ENCODE measurements at places on chromosomes 7 and 10.
A peak's percentile ranks its signal among the peaks of the same experiment; 100 is the strongest.

DNA sequence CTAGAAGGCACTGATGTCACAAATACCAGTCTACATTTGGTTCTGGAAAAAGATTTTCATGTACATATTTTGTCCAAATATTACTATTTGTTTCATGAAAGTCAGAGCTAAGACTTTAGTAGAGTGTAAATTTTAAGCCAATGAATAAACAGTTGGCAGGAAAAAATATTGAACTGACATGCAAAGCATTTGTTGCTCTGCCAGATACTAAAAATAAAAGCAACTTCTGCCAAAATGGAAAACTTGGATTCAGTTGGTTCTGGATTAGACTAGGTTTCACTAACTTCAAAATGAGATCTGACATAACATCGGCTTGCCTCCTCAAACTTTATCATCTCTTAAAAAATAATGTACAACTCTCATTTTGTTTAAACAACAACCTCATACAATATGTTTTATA is 34.9 kb downstream of the FAM204A start:
- no peak for DNase-seq

DNA sequence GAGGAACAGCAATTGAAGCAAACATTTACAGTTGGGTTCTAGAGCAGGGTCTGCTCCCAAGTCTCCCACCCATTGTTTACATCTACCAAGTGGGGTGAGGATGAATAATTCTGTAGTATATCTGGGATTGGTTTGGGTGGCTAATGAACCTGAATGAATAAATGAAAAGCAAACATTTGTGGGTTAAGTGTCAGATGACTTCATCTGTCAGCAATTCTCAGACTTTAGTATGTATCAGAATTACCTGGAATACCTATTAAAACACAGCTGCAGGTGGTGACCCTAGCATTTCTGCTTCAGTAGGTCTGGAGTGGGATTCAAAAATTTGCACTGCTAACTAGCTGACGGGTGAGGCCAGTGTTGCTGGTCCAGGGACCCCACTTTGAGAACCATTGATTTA is 18.0 kb upstream of the NPVF start:
- DNase-seq, result no peak

DNA sequence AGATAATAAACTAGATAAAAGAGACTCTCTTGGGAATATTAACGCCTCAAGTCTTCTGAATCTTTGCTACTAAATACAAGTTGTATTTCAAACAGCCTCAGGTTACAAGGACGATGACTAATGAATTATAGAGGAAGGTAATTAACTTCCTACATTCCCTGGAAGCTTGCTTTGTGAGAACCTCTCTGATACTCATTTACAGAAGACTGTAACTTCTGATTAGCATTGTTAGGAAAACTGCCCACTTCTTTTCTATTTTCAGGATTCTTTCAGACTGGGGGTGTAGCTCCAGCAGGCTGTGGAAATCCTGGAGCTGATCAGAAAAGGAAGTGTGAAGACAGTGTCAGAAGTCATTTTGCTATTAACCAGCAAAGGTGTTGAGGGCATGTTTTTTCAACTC is 316.7 kb upstream of the NPSR1 start:
- no peak for DNase-seq

GRCh38 chr10:30736685-30737232 is 107.2 kb upstream of the LYZL2 start:
- DNase-seq, result peak; percentile 100

- DNase-seq, result peak; percentile 18
Observed at GRCh38 chr7:158595068-158595467, 7.4 kb upstream of the PTPRN2 start.

- DNase-seq, result peak; percentile 27
Observed at GRCh38 chr7:108372618-108373017, 83.6 kb downstream of the NRCAM start.

DNA sequence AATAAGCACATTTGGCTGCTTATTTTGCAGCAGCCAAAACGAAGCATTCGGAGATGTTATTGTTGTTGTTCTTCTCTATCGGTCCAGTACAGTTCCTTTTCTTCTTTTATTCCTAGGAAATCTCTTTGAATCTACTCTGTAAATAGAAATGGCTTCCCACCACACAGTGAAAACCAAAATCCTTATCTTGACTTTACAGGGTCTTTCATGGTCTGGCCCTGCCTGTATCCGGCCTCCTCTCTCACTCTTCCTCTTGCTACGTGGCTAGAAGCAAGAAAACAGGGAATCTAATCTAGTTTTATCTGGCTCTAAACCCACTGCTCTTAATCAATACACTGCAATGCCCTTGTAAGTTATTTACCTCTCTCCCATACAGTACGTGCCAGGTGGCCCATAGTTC is 926.0 kb upstream of the C7orf33 start:
- no peak for DNase-seq

- no peak for DNase-seq
Observed at GRCh38 chr7:34222316-34222715, 317.0 kb downstream of the BMPER start.

- no peak for DNase-seq
Observed at GRCh38 chr10:116710076-116710475, 32.3 kb downstream of the HSPA12A start.

- DNase-seq, result no peak
Observed at GRCh38 chr10:131318291-131318690, 6.8 kb upstream of the TCERG1L start.

DNA sequence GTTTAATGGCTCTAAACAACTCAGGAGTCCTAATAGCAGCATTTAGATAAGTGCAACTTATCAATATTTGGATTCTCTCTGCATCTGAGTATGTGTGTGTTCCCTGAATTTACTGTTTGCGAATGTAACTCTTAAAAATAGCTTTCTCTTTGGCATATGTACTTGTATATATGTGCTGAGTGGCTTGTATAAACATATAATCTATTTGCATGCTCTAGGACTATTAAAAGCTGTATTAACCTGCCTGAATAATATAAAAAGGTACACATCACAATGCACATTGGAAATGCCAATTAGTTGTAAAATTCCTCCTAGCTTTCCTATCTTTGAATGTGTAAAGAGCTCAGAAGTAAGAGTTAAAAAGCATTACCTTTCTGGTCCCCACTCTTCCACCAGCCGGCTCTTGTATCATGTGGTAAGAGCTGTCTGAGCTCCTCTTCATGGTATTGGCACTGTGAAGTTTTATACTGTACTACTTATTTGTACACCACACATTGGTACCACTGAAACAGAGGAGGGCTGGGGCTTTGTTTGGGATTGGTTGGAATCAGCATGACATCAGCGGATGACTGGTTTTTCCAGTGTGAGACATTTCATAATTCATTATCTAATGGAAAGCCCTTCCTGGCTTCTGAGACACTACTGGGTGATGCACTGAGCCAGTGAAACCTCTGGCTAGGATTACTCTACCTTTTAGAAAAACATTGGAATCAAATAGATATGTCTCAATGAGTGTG is at the start of gene INHBA:
Gene INHBA (minus strand): TSS at position 456 of the 737 bp plus-strand sequence. CDS start 2,716 bp downstream, outside the sequence.
- peak; percentile 80 for DNase-seq

- no peak for DNase-seq
Observed at GRCh38 chr7:55526329-55526728, 46.0 kb downstream of the VOPP1 start.

GRCh38 chr10:25933653-25934608 is at the start of gene MYO3A:
MYO3A (plus strand) TSS chr10:25934229; CDS start chr10:25952111, 17,882 bp downstream.
- no peak for DNase-seq

GRCh38 chr7:140668641-140669040 is 4.1 kb upstream of the ADCK2 start:
- DNase-seq, result no peak

DNA sequence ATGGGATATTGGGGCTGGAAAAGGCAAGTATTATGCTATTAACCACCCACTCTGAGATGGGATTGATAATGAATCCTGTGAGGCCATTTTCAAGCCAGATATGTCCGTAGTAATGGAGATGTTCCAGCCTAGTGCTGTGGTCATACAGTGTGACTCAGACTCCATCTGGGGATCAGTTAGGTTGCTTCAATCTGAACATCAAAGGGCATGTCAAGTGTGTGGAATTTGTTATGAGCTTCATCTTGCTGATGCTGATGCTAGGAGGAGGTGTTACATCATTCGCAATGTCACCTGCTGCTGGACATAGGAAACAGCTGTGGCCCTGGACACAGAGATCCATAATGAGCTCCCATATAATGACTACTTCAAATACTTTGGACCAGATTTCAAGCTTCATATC is 144.7 kb downstream of the PLCE1 start:
- peak; percentile 47 for DNase-seq

DNA sequence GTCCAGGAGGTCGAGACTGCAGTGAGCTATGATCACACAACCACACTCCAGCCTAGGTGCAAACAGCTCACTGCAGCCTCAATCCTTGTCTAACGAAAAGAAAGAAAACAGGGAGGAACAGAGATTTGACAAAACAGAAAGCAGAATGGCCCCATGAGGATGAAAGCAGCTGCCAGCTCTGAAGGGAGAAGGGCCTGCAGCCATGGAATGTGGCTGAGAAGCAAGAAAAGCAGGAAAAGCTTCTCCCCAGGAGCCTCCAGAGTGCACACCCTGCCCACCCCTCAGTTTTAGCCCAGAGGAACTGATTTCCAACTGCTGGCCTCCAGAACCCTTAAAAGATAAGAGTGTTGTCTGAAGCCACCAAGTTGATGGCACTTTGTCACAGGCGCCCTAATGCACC is 13.0 kb downstream of the ESYT2 start:
- peak; percentile 47 for DNase-seq

- peak; percentile 48 for DNase-seq
Observed at GRCh38 chr10:61606959-61607907, 55.5 kb upstream of the CABCOCO1 start.

DNA sequence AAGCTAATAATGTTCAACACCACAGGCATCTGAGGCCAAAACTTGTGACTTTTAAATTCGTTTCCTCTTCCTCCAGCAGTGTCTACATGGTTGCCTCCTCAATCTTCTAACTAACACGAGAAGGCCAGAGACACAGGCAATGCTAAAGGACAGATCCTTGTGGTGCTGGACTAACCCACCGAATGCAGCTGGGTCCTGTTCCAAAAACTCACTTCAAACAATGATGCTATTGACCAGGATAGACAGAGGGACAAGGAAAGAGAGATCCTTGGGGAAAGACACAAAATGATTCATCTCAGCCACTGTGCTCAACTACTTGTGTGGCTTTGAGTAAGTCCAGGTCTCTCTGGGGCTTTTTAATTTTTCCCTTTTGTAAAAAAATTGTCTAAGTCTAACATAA is 107.6 kb downstream of the KCNMA1 start:
- DNase-seq, result no peak

GRCh38 chr10:1160561-1161314 is 104.6 kb downstream of the WDR37 start:
- no peak for DNase-seq

DNA sequence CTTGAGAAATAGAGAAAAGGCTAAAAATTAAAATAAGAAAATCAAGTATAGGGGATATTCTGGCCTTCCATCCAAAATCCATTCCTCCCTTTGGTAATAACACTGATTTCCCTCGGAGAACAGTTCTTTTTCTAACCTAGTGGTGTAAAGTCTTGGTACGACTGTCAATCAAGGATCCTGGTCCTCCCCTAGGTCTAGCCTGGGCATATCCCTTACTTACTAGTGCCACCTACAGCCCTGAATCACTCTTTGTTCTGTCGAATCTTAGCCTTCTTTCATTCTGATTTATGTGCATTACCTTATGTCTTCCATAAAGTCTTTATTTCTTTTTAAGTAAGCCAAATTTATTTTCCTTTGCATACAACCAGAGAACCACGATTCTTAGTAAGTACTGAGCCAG is 298.7 kb upstream of the LRRTM3 start:
- DNase-seq, result peak; percentile 20

- DNase-seq, result no peak
Observed at GRCh38 chr7:50827281-50827680, 44.6 kb upstream of the GRB10 start.

GRCh38 chr7:75531359-75531821 is 39.3 kb downstream of the SPDYE5 start:
- peak; percentile 2 for DNase-seq

- no peak for DNase-seq
Observed at GRCh38 chr7:39042670-39043069, 65.0 kb downstream of the POU6F2 start.

- no peak for DNase-seq
Observed at GRCh38 chr7:111224354-111225231, 133.7 kb downstream of the LRRN3 start.

DNA sequence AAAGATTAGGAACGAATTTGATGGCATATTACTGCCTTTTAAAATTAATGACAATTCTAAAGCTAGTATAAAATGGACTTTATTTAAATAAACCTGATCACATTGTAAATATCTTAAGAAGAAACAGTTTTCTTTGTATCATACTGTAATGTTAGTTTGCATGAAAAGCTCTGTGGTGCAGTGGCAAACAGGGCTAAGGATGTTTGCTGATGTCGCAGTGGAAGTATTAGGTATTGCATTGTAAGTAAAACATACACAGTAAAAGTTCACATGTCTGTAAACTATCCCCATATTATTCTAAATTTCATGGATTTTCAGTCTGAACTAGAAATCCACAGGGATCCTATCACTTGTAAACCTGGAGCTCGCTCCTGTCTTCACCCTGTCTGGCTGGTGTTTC is 252.6 kb upstream of the ZNF32 start:
- peak; percentile 47 for DNase-seq

DNA sequence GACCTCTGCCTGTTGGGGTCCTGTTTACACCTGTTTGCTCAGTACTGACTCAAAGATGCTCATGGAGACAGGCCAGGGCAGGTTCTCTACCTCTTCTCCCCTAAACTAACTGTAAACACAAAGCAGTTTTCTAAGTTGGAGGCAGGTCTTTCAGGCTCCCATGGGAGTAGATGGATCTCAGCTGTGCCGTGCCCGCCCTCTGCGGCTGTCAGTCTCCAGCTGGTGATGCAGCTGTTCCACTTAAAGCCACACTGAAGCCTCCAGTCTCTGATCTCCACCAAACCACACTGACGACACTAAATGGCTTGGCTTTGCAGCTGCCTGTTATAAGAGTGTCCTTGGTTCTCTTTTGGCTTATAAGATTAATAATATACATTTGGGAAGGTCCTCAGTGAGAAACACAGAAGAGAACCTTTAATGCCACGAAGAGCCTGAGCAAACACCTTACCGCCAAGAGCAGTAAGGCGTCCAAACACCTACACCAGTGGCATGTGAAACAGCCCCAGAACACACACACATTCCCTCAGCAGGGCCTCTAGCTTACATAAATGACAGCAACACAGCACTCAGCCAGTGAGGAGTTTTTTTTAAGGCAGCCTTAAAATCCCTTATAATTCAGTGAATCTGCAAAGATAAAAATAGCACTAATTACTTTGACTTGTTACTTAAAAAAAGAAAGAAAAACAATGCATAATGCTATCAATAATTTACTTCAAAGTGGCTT is 60.4 kb upstream of the KCNIP2 start:
- DNase-seq, result no peak

- DNase-seq, result no peak
Observed at GRCh38 chr7:157520249-157520648, 183.4 kb downstream of the DNAJB6 start.

DNA sequence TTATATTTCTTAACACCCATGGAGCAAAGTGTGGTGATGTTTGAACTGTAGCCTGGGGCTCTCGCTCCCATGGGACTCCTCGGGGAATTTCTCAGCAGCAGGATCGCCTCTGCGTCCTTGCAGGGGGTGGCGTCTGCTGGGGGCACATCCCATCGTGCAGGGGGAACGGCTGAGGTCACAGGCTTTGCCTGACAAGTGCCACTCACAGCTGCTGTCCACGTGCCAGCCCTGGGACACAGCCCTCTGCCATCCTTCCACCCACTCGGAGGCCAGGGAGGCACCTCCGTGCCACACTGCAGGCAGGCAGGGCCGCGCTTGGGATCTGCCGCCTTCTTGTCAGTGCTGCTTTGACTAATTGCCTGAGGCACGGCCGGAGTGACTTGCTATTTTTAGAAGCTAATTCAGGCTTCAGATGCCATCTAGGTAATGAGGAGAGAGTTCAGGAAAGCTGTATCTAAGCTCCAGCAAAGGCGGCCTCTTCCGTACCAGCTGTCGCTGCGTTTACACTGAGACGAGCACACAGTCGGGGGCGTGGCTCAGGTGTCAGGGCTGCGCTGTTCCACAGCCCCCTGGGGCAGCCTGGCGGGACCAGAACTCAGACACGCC is 45.7 kb downstream of the PITRM1 start:
- DNase-seq, result peak; percentile 16
